CD4-positive, alpha-beta memory T cell (primary cell): ENCODE measurements at places on chromosomes 2 and 18.

DNA sequence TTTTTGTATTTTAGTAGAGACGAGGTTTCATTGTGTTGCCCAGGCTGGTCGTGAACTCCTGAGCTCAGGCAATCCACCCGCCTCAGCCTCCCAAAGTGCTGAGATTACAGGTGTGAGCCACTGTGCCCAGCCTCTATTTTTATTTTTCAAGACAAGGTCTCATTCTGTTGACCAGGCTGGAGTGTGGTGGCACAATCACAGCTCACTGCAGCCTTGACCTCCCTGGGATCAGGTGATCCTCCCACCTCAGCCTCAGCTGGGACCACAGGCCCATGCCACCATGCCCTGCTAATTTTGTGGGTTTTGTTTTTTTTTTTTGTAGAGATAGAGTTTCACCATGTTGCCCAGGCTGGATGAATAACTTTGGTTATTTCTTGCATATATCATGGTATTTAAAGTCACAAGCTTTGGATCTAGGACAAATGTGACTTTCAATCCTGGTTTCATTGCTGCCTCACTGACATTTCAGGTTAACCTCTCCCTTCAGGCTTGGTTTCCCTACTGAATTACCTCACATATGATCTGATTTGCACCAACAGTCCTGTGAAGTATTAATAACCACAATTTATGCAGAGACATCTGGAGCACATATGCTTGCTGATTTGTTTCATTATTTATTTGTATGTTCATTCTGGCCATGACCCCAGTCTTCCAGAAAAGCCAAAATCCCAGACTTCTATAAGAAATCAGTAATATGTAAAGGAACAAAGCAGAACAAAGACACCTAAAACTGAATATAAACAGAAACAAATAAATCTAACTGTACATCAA is 17.5 kb upstream of the RAB31 start:
- DNase-seq, result no peak

- no peak for DNase-seq
These were observed 164.7 kb upstream of the FAM98A start for GRCh38 chr2:33763671-33764310.

DNA sequence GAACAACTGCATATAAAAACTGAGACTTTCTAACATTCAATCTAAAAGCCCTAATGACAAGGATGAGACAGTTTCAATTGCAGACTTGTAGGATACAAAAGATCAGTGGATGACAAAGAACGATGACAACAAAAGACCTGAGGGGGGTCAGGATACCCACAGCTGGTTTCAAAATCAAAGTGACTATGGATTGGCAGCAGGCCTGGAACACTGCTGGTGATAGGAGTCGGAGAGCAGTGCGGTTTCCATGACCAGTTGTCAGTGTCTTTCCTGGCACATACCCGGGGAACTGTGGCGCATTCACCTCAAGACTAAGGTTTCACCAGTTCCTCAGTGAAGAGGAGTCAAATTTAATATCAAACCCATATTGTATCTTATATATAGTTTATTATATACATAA is 42.0 kb downstream of the EHD3 start:
- DNase-seq, result no peak

DNA sequence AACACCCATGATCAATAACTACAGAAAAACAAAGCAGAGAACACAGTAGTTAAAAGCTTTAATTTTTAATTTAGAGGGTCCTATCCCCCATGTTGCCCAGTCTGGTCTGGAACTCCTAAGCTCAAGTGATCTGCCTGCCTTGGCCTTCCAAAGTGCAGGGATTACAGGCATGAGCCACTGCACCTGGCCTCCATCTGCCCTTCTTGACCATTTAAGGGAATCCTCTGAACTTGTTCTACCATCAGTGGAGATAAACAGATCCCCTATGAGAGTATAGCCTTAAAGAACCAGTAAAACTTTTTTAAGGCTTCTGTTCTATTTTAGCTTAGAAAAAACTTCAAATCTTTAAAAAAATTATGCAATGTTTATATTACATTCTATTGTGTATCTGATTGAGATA is 13.5 kb upstream of the ATP5MC3 start:
- DNase-seq, result no peak

- no peak for DNase-seq
These were observed 10.3 kb downstream of the ATP8B1 start for GRCh38 chr18:57792631-57793301.
